Mucosa of gallbladder (tissue), 1 donor: ENCODE measurements at places on chromosomes 6 and 20.

GRCh38 chr20:22004946-22005345 is 299.5 kb downstream of the PAX1 start:
- DNase-seq = no peak

- no peak for DNase-seq
Measured at GRCh38 chr6:9943986-9944385, 470.9 kb downstream of the TFAP2A start.

DNA sequence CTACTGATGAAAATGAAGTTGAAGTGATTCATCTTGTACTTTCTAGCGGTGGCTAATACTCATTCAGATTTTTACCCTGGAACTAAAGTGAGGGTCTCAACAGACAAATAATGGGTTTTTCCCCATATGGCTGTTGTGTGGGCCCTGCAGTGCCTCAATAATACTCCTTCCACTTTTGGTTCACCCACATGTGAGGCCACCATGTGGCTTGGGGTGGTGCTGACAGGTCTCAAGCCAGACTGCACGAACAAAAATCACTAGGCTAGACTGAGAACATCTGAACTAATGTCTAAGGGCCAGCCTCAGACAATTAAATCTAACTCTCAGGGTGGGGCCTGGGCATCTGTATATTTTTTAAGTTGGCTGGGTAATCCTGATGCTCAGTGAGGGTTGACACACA is 7.9 kb upstream of the COL12A1 start:
- no peak for DNase-seq

DNA sequence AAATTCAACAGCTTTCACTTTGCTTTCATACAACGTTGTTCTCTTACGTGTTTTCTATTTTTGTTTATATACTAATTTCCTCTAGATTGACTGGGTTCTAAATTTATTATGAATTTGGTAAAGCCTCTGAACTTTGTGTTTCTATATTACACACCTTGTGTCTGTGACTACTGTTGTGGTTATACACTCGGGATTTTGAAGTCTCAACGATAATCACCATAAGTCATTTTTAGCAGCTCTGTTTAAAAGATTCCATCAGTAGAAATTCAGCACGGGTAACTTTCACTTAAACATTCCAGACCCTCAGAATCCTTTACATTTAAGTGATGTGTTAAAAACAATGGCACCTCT is 31.8 kb upstream of the HBS1L start:
- DNase-seq = no peak

DNA sequence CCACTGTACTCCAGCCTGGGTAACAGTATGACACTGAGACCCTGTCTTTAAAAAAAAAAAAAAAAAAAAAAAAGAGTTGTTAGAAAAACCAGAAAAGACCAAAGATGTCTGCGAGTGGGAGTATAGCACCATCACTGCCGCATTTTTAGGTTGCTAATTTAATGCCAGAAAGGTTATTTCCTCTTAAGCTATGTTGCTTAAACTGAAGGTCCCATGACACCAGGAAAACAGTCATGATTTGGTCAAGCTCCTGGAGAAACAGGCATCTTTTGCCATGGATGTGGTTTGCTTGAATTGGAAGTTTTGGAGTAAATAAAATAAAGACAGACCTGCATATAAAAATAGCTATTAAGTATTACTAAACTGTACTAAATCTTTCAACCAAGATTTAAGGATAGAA is 68.3 kb upstream of the TNFRSF21 start:
- no peak for DNase-seq

- DNase-seq = no peak
Measured at GRCh38 chr20:54214566-54214965, 6.7 kb downstream of the PFDN4 start.
